ENCODE measurements at places on chromosomes 7 and 10.

DNA sequence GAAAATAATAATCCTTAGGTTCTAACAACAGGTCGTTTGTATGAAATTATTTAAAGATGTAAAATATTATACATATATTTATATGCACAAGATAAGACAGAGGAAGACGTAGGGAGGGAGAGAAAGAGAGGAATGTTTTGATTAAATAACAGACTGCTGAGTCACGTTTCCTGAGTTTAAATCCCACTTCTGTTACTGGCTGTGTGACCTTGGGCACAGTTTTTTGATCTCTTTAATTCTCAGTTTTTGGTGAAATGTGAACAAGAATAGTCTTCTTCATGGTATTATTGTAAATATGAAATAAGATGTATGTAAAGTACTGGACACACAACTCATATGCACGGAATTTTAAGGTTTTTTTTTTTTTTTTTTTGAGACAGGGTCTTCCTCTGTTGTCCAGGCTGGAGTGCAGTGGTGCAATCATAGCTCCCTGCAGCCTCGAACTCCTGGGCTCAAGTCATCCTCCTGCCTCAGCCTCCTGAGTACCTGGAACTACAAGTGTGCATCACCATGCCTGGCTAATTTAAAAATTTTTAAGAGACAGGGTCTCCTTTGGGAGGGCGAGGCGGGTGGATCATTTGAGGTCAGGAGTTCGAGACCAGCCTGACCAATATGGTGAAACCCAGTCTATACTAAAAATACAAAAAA, 42.6 kb downstream of the BAMBI start:
- DNase-seq, result no peak

DNA sequence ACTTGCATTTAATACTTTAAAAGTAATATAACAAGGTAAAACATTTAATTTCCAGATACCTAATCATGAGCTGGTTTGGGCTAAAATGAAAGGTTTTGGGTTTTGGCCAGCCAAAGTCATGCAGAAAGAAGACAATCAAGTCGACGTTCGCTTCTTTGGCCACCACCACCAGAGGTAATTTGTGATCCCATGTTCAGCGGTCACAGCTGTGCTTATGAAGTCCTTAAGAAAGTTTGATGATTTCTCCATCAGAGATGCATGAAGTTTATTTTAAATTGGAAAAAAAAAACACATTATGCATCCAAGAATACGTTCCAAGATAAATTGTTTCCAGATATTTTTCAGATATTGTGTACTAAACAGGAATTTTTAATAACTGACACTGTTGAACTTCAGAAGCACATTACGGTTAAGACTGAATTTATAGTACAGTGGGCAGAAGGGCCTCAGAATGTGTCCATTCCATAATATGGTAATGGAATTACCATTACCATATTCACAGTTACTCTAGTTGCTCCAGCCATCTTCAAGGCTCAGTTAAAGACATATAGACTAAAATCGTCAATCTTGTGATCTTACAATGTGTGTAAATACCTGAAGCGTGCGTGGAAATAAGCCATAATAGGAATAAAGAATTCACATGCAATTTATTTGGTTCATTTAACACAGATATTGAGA, 106.8 kb downstream of the ZMYND11 start:
- no peak for DNase-seq

- DNase-seq, result no peak
Observed at GRCh38 chr7:82183634-82184033, 259.9 kb downstream of the CACNA2D1 start.

GRCh38 chr10:47165711-47166404, 134.1 kb upstream of the GDF10 start:
- DNase-seq, result peak; percentile 74

- peak; percentile 89 for DNase-seq
Observed at GRCh38 chr7:36303202-36304098, 86.2 kb upstream of the ANLN start.

DNA sequence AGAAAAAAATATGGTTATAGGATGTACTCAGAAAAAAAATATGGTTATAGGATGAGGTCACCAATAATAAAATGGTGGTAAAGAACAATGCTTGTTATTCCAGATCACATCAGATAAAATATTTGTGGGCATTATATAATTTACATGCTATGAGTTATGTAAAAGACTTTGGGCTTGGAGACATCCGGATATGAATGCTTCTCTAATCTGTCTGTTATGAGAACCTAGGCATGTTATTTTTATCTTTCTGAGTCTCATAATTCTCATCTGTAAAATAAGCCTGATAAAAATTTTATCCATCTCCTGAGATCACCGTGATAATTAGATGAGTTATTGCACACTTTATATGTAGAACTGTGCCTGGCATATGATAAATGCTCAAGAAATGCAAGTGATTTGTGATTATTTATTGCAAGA, 37.8 kb downstream of the DKK1 start:
- no peak for DNase-seq

DNA sequence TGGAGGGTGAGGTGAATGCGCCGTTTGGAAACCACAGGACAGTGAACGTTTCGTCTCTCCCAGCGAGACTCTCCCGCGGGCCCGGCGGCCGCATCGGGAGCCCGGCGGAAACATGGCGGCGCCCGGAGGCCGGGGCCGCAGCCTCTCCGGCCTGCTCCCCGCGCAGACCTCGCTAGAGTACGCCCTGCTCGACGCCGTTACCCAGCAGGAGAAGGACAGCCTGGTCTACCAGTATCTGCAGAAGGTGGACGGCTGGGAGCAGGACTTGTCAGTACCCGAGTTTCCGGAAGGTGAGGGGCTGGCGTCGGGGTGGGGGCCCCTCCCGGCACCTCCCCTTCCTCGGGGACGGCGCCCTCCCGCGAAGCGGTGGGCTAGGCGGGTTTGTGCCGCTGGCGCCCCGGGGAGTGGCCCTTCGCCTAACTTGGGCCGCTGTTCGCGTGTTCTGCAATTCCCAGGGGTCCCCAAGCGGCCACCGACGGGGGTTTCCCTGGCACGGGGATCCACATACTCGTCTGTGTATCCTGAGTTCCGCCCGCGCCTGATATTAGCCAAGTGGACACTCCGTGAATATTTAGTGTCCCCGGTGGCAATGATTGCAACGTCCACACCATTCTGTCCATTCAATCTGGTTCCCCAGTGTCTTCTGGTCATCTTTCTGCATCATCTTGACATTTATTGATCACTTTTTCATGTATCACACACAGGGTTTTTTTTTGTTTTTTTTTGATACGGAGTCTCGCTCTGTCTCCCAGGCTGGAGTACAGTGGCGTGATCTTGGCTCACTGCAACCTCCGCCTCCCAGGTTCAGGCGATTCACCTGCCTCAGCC, 514 bp downstream of the NHLRC2 start:
- peak; percentile 61 for DNase-seq

- DNase-seq, result no peak
Observed at GRCh38 chr7:112638675-112639400, 151.4 kb downstream of the TMEM168 start.

DNA sequence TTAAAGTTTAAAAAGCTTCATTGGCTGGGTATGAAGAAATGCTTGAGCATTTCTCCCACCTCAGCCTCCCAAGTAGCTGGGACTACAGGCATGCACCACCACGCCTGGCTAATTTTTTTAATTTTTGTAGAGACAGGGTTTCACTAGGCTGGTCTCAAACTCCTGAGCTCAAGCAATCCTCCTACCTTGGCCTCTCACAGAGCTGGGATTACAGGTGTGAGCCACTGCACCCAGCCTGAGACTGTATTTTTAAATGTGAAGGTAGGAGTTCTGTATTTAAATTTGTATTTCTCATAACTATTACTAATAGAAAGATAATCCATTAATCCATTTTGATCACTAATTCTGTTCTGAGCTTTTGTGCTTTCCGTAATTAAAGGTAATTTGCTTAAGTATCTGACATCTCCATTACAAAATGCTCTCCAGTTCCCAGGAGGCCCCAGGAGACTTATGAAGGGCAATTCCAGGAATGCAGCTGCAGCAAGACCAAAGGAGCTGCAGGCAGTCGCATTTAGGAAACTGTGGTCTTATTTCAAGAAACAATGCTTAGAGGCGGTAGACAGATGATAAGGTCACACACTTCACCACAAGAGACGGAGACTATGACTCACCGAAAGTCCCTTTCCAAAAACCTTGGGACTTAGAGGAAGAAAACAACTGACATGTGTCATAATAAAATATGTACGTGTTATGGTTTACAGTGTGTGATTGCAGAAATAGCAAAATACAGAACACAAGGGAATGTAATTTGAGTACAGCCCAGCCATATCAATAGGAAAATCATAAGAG, 23.3 kb downstream of the YAE1 start:
- DNase-seq, result no peak

- no peak for DNase-seq
Observed at GRCh38 chr10:70551466-70551865, 51.1 kb downstream of the PRF1 start.

- DNase-seq, result no peak
Observed at GRCh38 chr7:2638224-2638991, 6.6 kb downstream of the TTYH3 start.

DNA sequence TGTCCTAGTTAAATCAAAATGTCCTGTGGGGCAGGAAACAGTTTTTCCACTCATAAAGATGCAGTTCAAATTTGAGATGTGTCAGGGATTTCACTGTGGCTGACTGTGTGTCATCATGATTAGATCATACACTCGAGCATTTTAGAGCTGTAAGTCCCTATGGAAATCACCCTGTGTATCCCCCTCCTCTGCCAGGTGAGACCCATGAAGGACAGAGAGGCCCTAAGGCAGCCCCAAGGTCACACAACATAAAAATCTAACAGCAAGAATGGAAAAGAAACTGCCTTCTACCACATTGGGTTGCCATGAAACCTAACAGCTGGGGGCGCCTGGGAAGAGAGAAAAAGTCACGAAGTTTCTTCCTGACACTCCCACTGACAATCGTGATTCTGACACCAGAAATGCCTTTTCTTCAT, 135.8 kb downstream of the KCNMA1 start:
- DNase-seq, result no peak

GRCh38 chr10:22837351-22837750, 90.5 kb upstream of the ARMC3 start:
- DNase-seq, result no peak

DNA sequence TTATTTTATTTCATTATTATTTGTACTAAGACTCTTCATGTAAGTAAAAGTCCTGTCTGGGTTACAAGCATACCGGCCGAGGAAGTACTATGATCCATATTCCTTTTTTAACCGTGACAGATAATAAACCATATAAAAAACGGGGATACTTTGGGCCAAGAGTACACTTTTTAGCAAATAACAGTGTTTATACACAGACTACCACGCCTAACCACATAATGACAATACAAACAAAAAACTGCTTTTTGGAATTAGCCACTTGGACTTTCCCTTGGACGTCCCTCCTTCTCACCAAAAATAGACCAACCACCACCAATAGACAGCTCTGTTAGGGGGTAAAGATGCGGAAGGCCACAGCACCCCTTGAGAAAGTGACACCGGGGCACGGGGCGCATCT, 800 bp downstream of the MINDY3 start:
- no peak for DNase-seq

DNA sequence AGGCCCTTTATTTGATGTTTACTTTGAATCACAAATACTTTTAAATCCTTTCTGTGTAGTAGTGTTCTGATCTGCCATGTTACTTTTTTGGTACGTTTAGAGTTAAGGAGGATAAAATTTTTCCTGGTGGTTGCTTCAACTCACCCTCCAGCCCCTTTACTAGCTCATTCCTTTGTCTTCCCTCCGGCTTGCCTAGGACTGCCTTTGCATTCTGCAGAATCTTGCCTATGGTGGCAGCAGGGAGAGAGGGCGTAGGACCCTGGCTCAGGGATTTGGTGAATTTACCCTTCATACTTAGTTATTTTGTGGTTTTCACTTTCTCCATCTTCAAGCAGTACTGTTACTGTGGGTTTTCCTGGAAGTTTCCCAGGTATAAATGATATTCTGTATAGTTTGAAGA, 833.5 kb downstream of the XPNPEP1 start:
- no peak for DNase-seq

DNA sequence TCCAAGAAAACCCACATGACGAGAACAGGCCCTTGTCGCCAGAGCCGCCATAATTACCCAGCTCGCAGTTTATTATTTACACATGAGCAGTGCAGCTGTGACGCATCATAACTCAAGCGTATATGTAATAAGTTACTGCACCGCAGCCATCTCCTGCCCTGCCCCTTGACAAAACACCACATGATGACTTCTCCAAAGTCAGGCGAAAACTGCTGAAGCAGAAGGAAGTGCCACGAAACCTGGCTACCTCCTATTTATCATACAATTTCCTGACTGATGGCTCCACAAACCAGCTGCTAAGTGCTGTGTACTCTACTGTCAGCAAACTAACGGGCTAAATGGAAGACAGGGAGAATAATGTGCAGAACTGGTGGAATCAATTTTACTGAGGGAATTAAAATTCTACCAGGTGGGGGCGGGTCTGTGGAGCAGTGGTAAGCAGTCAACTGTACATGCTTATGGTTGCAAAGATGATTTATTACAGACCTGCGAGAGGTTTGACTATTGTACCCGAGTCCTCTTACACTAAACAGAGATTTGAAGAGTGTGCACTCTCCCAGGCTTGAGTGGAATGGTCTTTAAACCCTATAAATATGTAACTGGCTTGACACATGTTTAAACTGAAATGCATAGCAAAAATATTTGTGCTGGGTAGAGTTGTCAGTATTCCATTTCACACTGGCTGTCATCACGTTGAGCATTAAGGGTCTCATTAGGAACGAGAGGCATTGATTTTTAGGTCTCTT, 156.0 kb downstream of the GLI3 start:
- no peak for DNase-seq

GRCh38 chr10:102783568-102783967, 39.8 kb downstream of the WBP1L start:
- DNase-seq, result no peak

GRCh38 chr10:16231176-16231575, 205.6 kb upstream of the PTER start:
- DNase-seq, result no peak

DNA sequence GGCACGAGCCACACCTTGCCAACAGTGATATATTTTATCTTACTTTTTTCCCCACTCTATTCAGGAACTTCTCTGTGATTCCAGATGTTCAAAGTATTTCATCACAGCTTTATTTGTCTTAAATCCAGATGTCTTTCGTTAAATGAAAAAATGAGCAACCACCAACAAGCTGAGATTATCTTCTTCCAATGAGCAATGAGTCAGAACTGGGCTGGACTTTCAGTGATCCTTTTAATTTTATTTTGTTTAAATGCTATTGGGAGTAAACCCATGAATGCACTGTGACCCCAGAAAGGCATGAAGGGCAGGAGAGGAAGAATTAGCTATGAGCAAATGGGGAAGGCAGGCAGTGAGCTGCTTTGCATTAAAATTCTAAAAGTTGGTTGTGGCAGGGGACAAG, 77.6 kb upstream of the IMMP2L start:
- no peak for DNase-seq

- no peak for DNase-seq
Observed at GRCh38 chr7:17706275-17706674, 234.0 kb downstream of the SNX13 start.

DNA sequence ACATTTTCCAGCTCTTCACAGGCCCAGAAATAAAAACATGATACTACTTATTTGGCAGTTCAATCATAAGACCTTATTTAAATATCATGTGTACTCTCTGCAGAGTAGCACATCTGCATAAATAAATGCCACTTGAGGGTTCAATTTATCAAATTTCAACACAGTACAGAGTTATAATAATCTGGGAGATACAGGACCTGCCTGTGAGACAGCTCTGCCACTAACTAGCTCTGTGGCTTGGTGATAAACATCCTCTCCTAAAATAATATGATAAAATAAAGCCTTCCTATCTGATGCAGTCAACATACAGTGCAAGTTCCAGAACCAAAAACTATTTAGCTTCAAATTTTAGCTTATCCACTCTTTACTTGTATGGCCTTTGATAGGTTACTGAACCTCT, 90.9 kb upstream of the GATAD1 start:
- no peak for DNase-seq

Data from ureter (tissue), 1 donor.